ENCODE measurements at places on chromosomes 16 and 17.

DNA sequence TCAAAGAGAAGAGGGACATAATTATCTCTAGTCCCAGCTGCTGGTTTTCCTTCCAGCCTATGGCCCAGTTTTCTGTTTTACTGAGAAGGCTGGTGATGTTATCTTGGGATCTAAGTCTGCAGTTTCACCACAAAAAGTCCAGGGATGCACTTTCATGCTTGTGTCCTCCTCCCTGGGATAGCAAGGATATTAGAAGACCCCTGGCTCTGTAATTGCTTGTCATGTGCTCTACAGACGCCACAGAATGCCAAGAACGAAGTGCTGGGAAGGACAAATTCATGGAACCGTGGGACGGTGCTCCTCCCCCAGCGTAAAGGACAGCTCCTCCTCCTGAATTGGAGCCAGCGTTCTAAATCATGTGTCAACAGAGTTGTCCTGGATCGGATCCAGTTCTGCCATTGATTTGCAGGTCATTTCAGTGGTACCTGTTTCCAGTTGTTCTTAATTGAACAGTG, 8.6 kb downstream of the MAPT start:
- no peaks in the 10 kb centered on the region for H3K36me3 ChIP-seq
- H3K4me3 ChIP-seq = no peak overlapping the region
- no peak for DNase-seq
- H3K4me1 ChIP-seq = no peaks in the 10 kb centered on the region
- no peak overlapping the region for H3K27ac ChIP-seq

GRCh38 chr17:35804658-35805192, 4.6 kb upstream of the TAF15 start:
- peaks cover 22% of the 10 kb centered on the region for H3K4me1 ChIP-seq
- no peak overlapping the region for H3K4me3 ChIP-seq
- peaks cover under 1% of the 10 kb centered on the region for H3K36me3 ChIP-seq
- H3K27ac ChIP-seq = no peak overlapping the region
- H3K27me3 ChIP-seq = no peaks in the 10 kb centered on the region

DNA sequence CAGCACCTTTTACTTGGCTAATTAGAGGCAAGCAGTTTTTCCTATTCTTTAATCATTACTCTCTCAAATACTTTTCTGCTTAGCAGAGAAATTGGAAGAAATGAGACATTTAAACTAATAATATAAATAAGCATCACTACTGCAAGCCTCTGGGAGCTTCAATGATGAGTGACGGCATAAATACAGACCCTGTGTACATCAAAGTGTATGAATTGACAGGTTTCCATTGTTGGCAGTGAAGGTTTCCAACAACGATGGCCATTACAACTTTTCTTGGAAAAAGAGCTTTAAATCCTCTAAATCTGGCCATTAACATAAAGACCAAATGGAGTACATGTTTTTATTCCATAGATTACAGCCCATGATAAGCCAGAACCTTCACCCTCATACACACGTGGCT, 39.4 kb upstream of the CACNG5 start:
- no peak overlapping the region for H3K4me3 ChIP-seq
- peaks cover 54% of the 10 kb centered on the region for H3K36me3 ChIP-seq
- H3K4me1 ChIP-seq = no peaks in the 10 kb centered on the region

GRCh38 chr16:4488499-4488967, 12.3 kb downstream of the HMOX2 start:
- H3K27ac ChIP-seq = peak overlapping the region; percentile 67
- peak; percentile 61 for DNase-seq
- no peak overlapping the region for H3K4me3 ChIP-seq

GRCh38 chr17:27995554-27995953, 46.9 kb upstream of the NLK start:
- no peak overlapping the region for H3K27ac ChIP-seq
- H3K4me3 ChIP-seq = no peak overlapping the region
- no peak for DNase-seq

DNA sequence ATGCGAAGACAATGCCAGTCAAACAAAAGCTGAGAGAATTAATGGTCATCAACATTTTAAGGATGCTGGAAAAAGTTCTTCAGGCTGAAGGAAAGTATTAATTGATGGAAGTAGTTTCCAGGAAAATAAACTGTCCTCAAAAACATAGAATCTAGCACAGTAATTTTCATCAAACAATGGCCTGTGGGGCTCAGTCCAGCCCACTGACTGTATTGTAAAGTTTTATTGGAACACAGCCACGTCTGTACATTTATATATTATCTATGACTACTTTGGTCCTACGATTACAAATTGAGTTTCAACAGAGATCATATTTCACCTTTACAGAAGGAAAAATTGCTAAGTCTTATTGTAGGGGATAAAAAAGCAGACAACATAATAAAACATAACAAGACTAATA, 484.5 kb downstream of the KCNJ2 start:
- no peaks in the 10 kb centered on the region for H3K36me3 ChIP-seq
- H3K27me3 ChIP-seq = no peaks in the 10 kb centered on the region
- DNase-seq = no peak
- H3K4me3 ChIP-seq = no peak overlapping the region
- no peak overlapping the region for H3K27ac ChIP-seq

DNA sequence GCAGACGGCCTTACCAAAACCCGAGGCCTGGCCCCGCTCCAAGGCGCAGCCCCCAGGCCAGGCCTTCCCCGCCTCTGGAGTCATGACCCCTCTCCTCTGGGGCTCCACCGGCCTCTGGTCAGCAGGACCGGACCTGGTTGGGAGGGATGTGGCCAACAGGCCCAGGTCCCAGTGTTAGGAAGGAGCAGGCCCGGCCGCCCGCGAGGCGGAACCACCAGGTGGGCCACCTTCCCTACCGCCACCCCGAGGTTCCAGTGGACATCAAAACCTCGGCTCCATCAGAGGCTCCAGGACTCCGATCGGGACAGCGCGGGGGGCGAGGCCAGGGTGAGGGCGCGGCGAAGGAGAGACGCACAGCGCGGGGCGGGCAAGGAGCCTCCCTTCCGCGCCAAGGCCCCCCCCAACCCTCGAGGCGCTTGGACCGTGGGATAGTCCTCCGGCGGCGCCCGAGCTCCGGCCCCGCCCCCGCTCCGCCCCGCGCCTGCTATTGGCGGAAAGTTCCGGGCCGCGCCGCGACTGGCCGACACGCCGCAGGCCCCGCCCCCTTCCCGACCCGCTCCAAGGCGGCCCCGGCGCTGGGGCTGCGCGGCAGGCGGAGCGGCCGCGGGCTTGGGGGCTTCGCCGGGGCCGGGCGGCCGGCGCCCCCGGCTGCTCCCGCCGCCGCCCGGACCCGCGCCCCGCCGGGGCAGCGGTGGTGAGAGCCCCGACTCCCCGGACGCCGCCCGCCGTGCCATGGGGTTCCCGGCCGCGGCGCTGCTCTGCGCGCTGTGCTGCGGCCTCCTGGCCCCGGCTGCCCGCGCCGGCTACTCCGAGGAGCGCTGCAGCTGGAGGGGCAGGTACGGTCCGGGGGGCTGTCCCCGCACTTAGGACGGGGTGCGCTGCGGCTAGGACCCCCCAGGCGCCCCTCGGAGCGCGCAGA, at the start of gene METRN:
METRN (plus strand) TSS at position 561 of the 919 bp plus-strand sequence; CDS start at position 733, 172 bp downstream.
- H3K27ac ChIP-seq = peak within 1 kb of the TSS; percentile 52
- H3K4me3 ChIP-seq = peak within 1 kb of the TSS; percentile 75
- DNase-seq = peak; percentile 93
- no peaks in the 10 kb centered on the region for H3K27me3 ChIP-seq

DNA sequence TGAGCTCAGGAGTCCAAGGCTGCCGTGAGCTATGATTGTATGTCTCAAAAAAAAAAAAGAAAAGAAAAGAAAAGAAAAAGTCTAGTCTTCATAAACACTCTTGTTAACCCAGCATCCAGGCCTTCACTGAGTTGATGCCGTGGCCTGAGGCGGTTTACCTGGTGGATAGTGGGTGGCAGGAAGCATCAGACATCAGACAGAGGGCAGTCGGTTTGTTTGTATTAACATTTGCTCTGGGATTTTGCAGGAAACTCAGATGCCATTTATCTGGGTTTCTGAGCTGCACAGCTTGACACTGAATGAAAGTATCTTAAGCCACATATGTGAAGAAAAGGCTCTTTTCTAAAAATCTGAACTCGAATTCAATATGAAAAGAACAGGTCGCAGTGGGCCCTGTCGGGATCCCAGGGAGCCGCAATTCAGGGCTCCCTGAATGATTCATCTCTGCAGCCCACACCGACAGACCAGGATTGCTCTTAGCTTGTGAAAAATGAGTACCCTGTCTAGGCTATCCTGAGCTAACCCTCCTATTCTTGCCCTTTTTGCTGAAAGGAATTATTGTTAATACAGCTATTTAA, 1.1 kb upstream of the DBNDD1 start:
- H3K36me3 ChIP-seq = no peaks in the 10 kb centered on the region
- H3K4me1 ChIP-seq = peaks cover 30% of the 10 kb centered on the region
- DNase-seq = no peak
- no peak overlapping the region for H3K27ac ChIP-seq

DNA sequence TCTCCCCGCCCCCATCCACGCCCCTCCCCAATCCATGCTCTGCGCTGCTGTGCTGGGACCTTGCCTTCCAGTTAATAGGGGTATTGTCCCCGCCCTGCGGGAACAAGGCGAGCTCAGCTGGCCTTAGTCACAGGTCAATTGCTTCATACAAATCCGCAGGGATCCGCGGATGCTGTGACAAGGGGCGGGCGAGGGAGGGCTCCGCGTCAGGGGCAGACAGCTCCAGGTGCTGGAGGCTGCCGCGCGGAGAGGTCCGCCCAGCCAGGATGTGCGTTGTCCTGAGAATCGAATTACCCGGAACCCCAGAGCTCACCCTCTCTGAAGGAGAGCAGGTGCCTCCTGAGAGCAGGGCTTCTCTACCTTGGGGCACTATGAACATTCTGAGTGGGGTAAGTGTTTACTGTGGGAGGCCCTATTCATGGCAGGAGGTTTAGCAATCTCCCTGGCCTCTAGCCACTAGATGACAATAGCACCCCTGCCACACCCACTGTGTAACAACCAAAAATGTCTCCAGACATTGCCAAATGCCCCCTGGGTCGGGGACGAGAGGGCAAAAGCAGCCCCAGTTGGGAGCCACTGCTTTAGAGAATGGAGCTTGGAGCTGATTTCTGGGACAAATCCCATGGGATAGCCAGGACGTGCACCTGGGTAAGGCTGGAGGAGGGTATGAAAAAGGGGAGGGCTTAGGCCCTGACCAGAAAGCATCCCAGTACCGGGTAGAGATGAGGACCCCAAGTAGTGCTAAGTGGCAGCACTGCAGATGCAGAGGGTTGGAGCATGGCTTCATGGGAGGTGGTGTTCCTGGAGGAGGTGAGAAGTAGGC, 138.2 kb downstream of the CYLD start:
- H3K4me1 ChIP-seq = no peaks in the 10 kb centered on the region
- H3K4me3 ChIP-seq = no peak overlapping the region
- DNase-seq = no peak
- no peak overlapping the region for H3K27ac ChIP-seq
- no peaks in the 10 kb centered on the region for H3K27me3 ChIP-seq
- no peaks in the 10 kb centered on the region for H3K36me3 ChIP-seq

- no peak overlapping the region for H3K4me3 ChIP-seq
- H3K27me3 ChIP-seq = no peaks in the 10 kb centered on the region
- no peaks in the 10 kb centered on the region for H3K36me3 ChIP-seq
- H3K4me1 ChIP-seq = peaks cover 34% of the 10 kb centered on the region
- DNase-seq = peak; percentile 69
- H3K27ac ChIP-seq = peak overlapping the region; percentile 14
These were observed 2.3 kb upstream of the CCDC182 start for GRCh38 chr17:57747221-57748017.

DNA sequence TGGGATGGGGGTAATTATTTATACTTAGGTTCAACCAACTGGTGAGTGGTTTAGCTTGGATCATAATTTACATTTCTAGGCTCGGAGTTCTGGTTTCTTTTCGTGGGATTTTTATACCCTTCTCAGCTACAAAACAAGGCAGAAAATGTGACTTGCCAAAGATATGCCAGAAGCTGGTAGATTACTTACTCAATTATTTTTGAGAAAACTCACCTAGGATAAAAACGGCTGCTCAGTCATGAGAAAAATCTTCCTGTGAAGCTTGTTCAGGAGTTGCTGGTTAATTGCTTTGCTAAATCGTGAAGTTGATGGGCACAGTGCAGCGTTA, 1.1 kb downstream of the NDEL1 start:
- peak overlapping the region; percentile 80 for H3K27ac ChIP-seq
- H3K36me3 ChIP-seq = peaks cover 11% of the 10 kb centered on the region
- no peak for DNase-seq

DNA sequence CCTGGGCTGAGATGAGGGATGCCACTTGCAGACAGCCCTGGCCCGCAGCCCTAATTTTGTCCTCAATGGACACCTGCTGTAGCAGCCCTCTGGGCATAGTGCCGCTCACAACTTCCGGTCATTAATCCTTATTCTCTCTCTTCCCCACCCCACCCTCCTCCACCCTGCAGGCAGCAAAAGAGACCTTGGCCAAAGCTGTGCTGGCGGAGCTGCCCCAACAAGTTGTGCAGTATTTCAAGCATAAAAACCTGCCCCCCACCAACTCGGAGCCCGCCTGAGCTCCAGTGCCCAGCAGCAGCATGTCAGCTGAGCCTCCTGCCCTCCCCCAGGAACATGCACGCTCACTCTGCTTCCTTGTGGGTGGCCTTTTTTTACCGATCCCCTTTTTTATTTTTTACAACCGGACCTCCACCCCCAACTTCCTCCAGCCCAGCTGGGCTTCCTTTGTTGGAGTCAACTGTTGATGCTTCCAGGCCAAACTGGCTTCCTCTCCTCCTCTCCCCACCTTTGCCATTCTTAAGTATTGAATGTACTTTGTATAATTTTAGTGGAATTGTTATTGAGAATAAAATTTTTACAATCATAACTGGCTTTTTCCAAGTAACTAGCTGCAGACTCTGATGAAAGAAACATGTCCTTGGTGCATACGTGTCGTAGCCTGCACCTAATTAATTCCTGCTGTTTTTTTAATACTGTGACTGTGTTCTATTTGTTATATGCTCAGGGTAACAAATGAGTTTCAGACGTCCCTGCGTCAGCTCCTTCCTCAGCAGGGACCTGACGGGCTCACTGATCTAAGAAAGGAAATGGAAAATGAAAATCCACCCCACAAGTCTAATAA, 38.2 kb downstream of the PSME3IP1 start:
- peaks cover 6% of the 10 kb centered on the region for H3K4me1 ChIP-seq
- peaks cover 14% of the 10 kb centered on the region for H3K36me3 ChIP-seq
- no peak for DNase-seq

GRCh38 chr16:66227766-66228530, 138.5 kb upstream of the CDH5 start:
- H3K27me3 ChIP-seq = peaks cover 2% of the 10 kb centered on the region
- no peak for DNase-seq
- no peak overlapping the region for H3K4me3 ChIP-seq
- peaks cover 16% of the 10 kb centered on the region for H3K4me1 ChIP-seq
- H3K27ac ChIP-seq = no peak overlapping the region
- no peaks in the 10 kb centered on the region for H3K36me3 ChIP-seq

GRCh38 chr17:4587195-4587594, 2.9 kb downstream of the SMTNL2 start:
- H3K4me3 ChIP-seq = no peak overlapping the region
- no peaks in the 10 kb centered on the region for H3K4me1 ChIP-seq
- H3K27ac ChIP-seq = no peak overlapping the region
- H3K36me3 ChIP-seq = no peaks in the 10 kb centered on the region

DNA sequence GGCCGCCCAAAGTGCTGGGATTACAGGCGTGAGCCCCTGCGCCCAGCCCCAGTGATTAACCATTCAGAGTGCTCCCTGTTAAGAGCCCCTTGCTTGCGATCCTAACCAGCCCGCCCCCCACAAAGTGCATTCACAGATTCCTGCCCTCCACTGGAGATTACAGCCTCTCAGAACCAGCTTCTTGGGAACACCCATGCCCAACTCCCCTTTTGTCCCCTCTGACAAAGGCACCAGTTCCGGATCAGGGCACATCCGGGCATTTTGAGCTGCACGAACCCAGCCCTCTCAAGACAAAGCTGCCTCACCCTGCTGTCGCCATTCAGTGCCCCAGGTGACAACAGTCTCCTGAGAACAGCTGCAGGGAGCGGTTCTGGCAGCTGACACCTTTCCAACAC, 848 bp upstream of the KRT19 start:
- no peaks in the 10 kb centered on the region for H3K36me3 ChIP-seq
- no peak for DNase-seq
- no peak overlapping the region for H3K4me3 ChIP-seq
- H3K27me3 ChIP-seq = peaks cover 26% of the 10 kb centered on the region
- no peaks in the 10 kb centered on the region for H3K4me1 ChIP-seq
- H3K27ac ChIP-seq = no peak overlapping the region

All from DND-41 (cell line).